ENCODE measurements at places on chromosomes 1 and 21. TPM values are rescaled to one million over a fixed set of nuclear protein-coding genes. Genes with fewer than 3 reads are reported as not detected.

- peaks cover 22% of the 10 kb centered on the region for H3K4me1 ChIP-seq
- H3K27ac ChIP-seq, result no peak overlapping the region
- no peaks in the 10 kb centered on the region for H3K36me3 ChIP-seq
- H3K4me3 ChIP-seq, result no peak overlapping the region
- H3K27me3 ChIP-seq, result no peaks in the 10 kb centered on the region
These were observed 91.9 kb downstream of the AK5 start for GRCh38 chr1:77373702-77374101.

Gene AQP10
- total RNA-seq, result not detected

DNA sequence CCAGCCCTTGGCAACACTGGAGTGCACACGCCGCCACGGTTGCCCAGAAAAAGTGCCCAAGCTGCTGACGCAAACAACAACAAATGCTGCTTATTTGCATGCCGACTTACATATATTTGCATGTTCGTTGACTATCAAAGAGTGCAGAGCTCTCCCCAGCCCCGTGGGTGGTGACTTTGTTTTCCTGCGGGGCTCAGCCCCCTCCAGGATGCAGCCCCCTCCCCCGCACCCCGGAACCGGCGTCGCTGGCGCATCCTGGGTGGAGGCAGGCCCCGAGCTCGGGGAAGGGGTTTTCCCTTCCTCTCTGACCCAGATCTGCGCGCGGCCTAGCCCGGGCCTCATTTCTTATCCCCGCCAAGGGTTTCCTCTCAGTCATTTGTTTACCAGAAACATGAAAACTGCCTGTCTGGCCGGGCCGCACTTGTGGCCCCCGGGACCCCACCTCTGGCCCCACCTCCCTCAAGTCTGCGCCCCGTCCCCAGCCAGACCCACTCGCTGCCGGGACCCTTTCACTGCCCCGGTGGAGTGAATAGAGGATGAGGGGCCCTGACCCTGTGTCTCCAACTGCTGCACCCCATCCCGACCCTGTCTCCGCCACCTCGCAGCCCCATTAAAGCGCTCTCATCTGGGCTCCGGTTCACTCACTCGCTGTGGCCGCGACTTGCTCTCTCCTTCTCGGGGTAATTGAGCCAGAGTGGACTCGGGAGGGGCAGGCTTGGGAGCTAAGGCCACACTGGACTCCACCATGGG, 5.5 kb downstream of the TNFRSF25 start:
- no peak overlapping the region for H3K4me3 ChIP-seq
- peaks cover 16% of the 10 kb centered on the region for H3K36me3 ChIP-seq
- H3K4me1 ChIP-seq, result no peaks in the 10 kb centered on the region
- DNase-seq, result no peak
- no peak overlapping the region for H3K27ac ChIP-seq

Gene SYNC
- 10.0 TPM for total RNA-seq

Gene KIF21B
- 0.66 TPM for total RNA-seq

Gene SPRR3
- not detected for total RNA-seq

GRCh38 chr21:15066123-15066575, 1.3 kb upstream of the NRIP1 start:
- peak overlapping the region; percentile 72 for H3K27ac ChIP-seq
- peaks cover 8% of the 10 kb centered on the region for H3K36me3 ChIP-seq

DNA sequence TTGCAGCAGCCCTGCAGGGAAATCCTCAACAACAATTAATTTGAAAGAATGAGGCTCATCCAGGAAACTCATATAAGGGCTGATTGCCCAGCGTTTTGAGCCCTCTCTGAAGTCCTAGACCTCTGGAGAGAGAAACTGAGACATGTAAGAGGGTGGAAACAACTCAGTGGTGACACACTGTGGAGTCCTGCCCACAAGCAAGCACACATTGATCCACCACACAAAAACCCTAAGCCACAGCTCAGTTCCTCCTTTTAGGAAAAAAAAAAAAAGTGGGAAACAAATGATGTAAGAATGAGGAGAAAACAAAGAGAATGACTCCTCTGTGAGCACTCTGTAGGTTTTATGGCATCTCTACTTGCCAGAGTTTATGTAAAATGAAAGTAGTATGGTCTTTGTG, 22.9 kb upstream of the PLA2G5 start:
- H3K36me3 ChIP-seq, result no peaks in the 10 kb centered on the region
- no peaks in the 10 kb centered on the region for H3K4me1 ChIP-seq
- no peak overlapping the region for H3K27ac ChIP-seq
- no peak overlapping the region for H3K4me3 ChIP-seq
- DNase-seq, result no peak
- no peaks in the 10 kb centered on the region for H3K27me3 ChIP-seq

- DNase-seq, result peak; percentile 19
- no peak overlapping the region for H3K4me3 ChIP-seq
- H3K27me3 ChIP-seq, result no peaks in the 10 kb centered on the region
- H3K4me1 ChIP-seq, result no peaks in the 10 kb centered on the region
- H3K36me3 ChIP-seq, result no peaks in the 10 kb centered on the region
These were observed 4.9 kb downstream of the SH3BGR start for GRCh38 chr21:39456665-39457064.

Gene CACNA1S
- total RNA-seq, result not detected

Gene TRAPPC10
- total RNA-seq, result 31.4 TPM

Gene HFM1
- not detected for total RNA-seq

DNA sequence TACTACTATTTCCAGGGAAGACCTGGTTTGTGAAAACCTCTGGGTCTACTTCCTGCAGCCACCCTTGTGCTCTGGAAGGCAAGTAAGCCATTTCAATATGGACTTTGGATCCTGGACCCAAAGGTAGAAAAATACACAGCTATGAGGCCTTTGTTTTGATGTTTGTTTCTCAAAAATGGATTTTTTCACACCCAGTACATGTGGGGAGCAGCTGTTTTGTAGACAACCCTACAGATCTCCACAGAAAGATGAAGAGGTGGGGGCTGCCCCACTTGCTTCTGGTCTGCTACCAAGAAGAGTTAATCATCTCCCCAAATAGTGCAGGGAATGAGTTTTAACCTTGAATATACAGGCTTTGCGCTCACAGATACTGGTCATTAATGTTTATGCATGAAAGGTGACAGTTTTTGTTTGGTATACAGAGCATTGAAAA, 29.2 kb downstream of the ZNF281 start:
- H3K36me3 ChIP-seq, result no peaks in the 10 kb centered on the region
- no peak for DNase-seq
- H3K4me1 ChIP-seq, result peaks cover 45% of the 10 kb centered on the region

- H3K4me1 ChIP-seq, result peaks cover 18% of the 10 kb centered on the region
- no peaks in the 10 kb centered on the region for H3K27me3 ChIP-seq
- H3K36me3 ChIP-seq, result no peaks in the 10 kb centered on the region
- peak overlapping the region; percentile 59 for H3K27ac ChIP-seq
These were observed 74.7 kb downstream of the NTPCR start for GRCh38 chr1:233025157-233025556.

- H3K4me1 ChIP-seq, result peaks cover 5% of the 10 kb centered on the region
- H3K27me3 ChIP-seq, result no peaks in the 10 kb centered on the region
- DNase-seq, result no peak
- H3K4me3 ChIP-seq, result no peak overlapping the region
These were observed 259.2 kb downstream of the TOMM20 start for GRCh38 chr1:234869182-234870019.

- peaks cover 20% of the 10 kb centered on the region for H3K4me1 ChIP-seq
- DNase-seq, result no peak
- H3K27ac ChIP-seq, result no peak overlapping the region
- no peaks in the 10 kb centered on the region for H3K27me3 ChIP-seq
- H3K36me3 ChIP-seq, result peaks cover 7% of the 10 kb centered on the region
These were observed 35.2 kb downstream of the LRP8 start for GRCh38 chr1:53292690-53293089.

- no peak overlapping the region for H3K27ac ChIP-seq
- H3K4me1 ChIP-seq, result no peaks in the 10 kb centered on the region
- no peak overlapping the region for H3K4me3 ChIP-seq
These were observed 486.7 kb downstream of the OMA1 start for GRCh38 chr1:58059789-58060188.

Gene VWA5B1
- not detected for total RNA-seq

- H3K27ac ChIP-seq, result no peak overlapping the region
- H3K27me3 ChIP-seq, result no peaks in the 10 kb centered on the region
- H3K36me3 ChIP-seq, result peaks cover 6% of the 10 kb centered on the region
- H3K4me1 ChIP-seq, result peaks cover 36% of the 10 kb centered on the region
- DNase-seq, result peak; percentile 48
- H3K4me3 ChIP-seq, result no peak overlapping the region
These were observed 94.1 kb downstream of the GALNT2 start for GRCh38 chr1:230160957-230161771.

Gene FAM72B
- total RNA-seq, result 11.6 TPM

GRCh38 chr1:202643397-202644218, 66.6 kb downstream of the SYT2 start:
- no peaks in the 10 kb centered on the region for H3K36me3 ChIP-seq
- peaks cover 24% of the 10 kb centered on the region for H3K27me3 ChIP-seq
- no peak overlapping the region for H3K4me3 ChIP-seq

DNA sequence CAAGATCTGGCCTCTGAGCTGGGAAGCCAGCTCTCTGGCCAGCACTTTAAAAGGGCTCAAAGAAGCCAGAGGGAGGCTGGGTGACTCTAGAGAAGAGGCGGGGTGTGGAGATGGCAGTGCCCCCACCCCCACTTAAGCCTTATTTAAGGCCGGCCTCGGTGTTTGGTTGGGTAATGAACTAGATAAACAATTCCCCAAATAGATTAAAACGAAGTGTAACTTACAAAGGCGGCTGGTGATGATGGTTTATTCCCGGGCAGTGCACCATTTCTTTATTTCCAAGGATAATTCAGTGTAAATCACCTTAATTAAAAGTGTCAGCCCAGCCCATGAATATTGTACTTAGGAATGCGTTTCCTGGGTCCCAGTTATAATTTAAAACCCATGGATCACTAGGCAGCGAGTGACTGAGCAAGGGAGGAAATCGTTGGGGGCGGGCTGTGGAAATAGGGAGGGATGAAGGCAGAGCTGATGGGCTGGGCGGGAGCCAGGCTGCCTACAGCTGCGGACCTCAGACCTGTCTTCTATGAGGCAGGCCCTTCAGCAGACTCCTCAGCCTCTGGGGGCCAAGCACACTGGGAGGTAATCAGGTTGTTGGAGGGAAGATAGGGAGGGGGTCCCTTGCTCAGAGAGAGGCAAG, 54.9 kb downstream of the TMEM53 start:
- H3K4me1 ChIP-seq, result no peaks in the 10 kb centered on the region
- no peaks in the 10 kb centered on the region for H3K27me3 ChIP-seq
- H3K4me3 ChIP-seq, result no peak overlapping the region
- DNase-seq, result no peak
- no peaks in the 10 kb centered on the region for H3K36me3 ChIP-seq
- no peak overlapping the region for H3K27ac ChIP-seq

- no peaks in the 10 kb centered on the region for H3K4me1 ChIP-seq
- no peaks in the 10 kb centered on the region for H3K27me3 ChIP-seq
- peak; percentile 16 for DNase-seq
These were observed 28.7 kb downstream of the PTGFR start for GRCh38 chr1:78519446-78519845.

DNA sequence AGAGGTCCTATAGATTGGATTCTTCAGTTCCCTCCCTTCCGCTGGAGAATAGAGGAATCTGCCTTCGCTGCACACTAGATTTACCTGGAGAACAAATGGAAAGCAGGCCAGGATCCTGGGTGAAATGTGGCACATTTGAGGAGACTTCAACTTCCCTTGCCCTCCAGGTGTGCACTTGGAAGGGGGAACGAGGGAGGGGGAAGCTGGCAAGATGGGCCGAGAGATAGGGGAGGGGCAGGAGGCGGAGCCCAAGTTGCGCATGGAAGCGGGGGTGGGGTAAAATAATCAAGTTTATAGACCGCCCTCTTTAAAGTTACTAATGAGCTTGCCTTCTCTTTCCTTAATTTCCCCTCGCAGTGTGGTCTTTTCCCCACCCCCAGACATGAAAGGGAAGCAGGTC, 155.7 kb upstream of the CAMK1G start:
- peak overlapping the region; percentile 88 for H3K27ac ChIP-seq
- peaks cover 31% of the 10 kb centered on the region for H3K36me3 ChIP-seq
- H3K27me3 ChIP-seq, result no peaks in the 10 kb centered on the region
- peak overlapping the region; percentile 88 for H3K4me3 ChIP-seq
- peaks cover 34% of the 10 kb centered on the region for H3K4me1 ChIP-seq
- no peak for DNase-seq

GRCh38 chr1:234955107-234955731, 173.4 kb downstream of the TOMM20 start:
- peak overlapping the region; percentile 100 for H3K27ac ChIP-seq
- no peaks in the 10 kb centered on the region for H3K36me3 ChIP-seq
- no peak overlapping the region for H3K4me3 ChIP-seq
- peaks cover 50% of the 10 kb centered on the region for H3K4me1 ChIP-seq
- no peak for DNase-seq

Gene VHLL
- 1.1 TPM for total RNA-seq

- H3K4me3 ChIP-seq, result no peak overlapping the region
- no peaks in the 10 kb centered on the region for H3K4me1 ChIP-seq
- H3K36me3 ChIP-seq, result no peaks in the 10 kb centered on the region
- no peak overlapping the region for H3K27ac ChIP-seq
These were observed 1707.7 kb downstream of the BRINP3 start for GRCh38 chr1:188769936-188770335.

DNA sequence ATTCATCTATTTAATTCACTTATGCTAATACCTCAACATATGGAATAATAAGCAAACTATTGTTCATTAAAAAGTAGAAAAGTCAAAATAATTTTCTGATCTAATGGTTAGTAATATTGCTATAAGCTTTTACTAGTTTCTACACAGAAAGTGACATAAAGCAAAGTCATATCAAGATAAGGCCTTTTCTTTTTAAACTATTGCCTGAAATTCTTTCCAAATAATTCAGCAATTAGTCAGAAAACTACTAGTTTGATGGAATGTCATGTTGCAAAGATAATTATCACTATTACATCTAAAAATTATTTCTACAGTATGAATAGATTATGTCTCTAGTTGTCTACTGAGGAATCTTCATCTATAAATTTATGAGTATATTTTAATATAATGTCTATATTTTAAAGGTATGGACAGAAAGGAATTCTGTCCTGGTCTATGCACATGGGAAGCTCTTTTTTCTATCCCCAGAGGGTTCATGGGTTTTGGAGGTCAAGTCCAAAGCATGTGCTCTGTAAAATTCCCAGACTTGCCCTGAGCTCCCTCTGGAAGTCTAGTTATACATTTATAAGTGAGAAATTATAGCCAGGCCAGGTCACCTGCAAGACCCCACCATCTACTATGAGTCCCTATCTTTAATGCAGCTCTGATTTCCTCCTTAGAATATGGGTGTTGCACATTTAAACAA, 84.6 kb upstream of the DPYD start:
- peaks cover 45% of the 10 kb centered on the region for H3K4me1 ChIP-seq
- H3K27me3 ChIP-seq, result no peaks in the 10 kb centered on the region
- no peaks in the 10 kb centered on the region for H3K36me3 ChIP-seq
- H3K4me3 ChIP-seq, result no peak overlapping the region

GRCh38 chr21:42236693-42237092, 17.8 kb downstream of the ABCG1 start:
- H3K4me3 ChIP-seq, result no peak overlapping the region
- no peaks in the 10 kb centered on the region for H3K27me3 ChIP-seq
- H3K27ac ChIP-seq, result no peak overlapping the region
- H3K36me3 ChIP-seq, result no peaks in the 10 kb centered on the region

DNA sequence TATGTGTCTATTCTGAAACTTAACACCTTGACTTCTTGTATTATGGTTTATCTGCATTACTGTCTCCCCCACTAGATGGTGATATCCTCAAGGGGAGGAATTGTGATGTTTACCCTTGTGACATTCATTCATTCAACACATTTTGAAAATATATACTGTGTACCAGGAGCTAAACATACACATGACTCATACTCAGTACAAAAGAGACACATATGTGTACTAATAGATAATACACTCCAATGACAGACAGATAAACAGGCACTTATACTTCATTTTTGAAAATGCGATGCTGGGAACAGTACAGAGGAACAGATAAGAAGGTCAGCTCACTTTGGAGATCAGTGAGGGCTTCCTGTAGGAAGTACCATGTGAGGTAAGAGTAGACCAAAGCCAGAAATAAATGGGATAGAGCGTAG, 8.9 kb upstream of the RAB3GAP2 start:
- H3K4me3 ChIP-seq, result no peak overlapping the region
- H3K27me3 ChIP-seq, result peaks cover 53% of the 10 kb centered on the region
- no peak overlapping the region for H3K27ac ChIP-seq
- no peaks in the 10 kb centered on the region for H3K36me3 ChIP-seq
- H3K4me1 ChIP-seq, result 0 out of 2 replicates have a peak, but pooled peaks cover 4% of the 10 kb centered on the region

Gene ATP6V1G3
- total RNA-seq, result not detected

Measured in PC-3 (cell line).